ENCODE measurements at places on chromosomes 6 and 20. TPM values are rescaled to one million over a fixed set of nuclear protein-coding genes. Genes with fewer than 3 reads are reported as not detected.

Gene PLG
- not detected for total RNA-seq

Gene SYCP2L
- 2.4 TPM for total RNA-seq

Gene CFAP61
- 0.44 TPM for total RNA-seq

Gene RIPPLY2
- total RNA-seq: 0.46 TPM

Gene TUBB2B
- 16.9 TPM for total RNA-seq

Gene MEI4
- total RNA-seq: not detected

Gene PHACTR3
- total RNA-seq: 0.73 TPM

Gene PSORS1C2
- not detected for total RNA-seq

Gene TFAP2D
- not detected for total RNA-seq

Gene SLC35F1
- total RNA-seq: 0.02 TPM

Gene C20orf96
- total RNA-seq: 10.1 TPM

Gene FERMT1
- total RNA-seq: 14.4 TPM

Gene CCN5
- 34.3 TPM for total RNA-seq

Gene ELOVL4
- 1.6 TPM for total RNA-seq

Gene NRM
- 28.4 TPM for total RNA-seq

Gene OR2J2
- total RNA-seq: not detected

Gene AKAP12
- total RNA-seq: 196 TPM

Gene TCP11
- total RNA-seq: not detected

Gene FNDC1
- 0.08 TPM for total RNA-seq

Gene NTSR1
- total RNA-seq: 0.07 TPM

Gene EXOC2
- 10.0 TPM for total RNA-seq

Gene TP53TG5
- total RNA-seq: not detected

Data from A549 treated with dexamethasone at 1 μM for 4 hours (cell line).